ENCODE measurements at places on chromosomes 7 and 10.

DNA sequence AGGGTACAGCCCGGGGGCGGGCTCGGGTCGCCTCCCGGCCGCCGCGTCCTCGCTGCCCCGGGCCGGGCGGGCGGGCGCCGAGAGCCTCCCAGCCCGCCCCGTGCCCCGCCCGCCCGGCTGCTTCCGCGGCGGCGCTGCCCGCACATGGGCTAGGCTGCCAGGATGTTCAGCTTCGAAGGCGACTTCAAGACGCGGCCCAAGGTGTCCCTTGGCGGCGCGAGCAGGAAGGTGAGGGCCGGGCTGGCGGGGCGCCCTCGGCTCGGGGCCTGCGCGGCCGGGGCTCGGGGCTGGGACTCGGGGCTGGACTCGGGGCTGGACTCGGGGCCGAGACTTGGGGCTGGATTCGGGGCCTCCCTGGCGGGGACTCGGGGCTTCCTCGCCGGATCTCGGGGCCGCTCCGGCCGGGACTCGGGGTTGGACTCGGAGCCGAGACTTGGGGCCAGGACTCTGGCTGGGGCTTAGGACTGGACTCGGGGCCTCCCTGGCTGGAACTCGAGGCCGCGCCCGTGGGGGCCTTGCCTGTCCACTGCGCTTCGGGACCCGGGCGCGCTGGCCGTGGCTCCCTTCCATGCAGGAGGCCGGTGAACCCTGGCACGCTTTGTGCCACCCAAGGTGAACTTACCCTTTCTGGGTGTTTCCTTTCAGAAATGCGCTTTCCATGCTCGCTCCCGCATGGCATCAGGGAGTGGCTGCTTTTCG, 534 bp downstream of the UBE3C start:
- peak; percentile 10 for DNase-seq

DNA sequence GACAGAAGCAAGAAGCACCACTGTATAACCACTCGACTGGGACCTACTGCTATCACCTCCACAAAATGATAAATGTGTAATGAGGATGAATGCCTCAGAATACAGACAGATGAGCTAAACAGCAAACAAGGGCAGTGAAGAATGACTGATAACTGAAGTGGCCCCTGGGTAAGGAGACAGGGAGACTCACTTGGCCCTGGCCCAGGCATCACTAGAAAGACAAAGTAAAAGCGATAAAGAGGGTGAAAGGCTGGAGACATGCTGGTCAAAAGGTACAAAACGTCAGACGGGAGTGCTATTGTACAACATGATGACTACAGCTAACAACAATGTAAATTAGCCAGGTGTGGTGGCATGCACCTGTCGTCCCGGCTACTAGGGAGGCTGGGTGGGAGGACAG, 27.8 kb upstream of the APBB1IP start:
- no peak for DNase-seq

DNA sequence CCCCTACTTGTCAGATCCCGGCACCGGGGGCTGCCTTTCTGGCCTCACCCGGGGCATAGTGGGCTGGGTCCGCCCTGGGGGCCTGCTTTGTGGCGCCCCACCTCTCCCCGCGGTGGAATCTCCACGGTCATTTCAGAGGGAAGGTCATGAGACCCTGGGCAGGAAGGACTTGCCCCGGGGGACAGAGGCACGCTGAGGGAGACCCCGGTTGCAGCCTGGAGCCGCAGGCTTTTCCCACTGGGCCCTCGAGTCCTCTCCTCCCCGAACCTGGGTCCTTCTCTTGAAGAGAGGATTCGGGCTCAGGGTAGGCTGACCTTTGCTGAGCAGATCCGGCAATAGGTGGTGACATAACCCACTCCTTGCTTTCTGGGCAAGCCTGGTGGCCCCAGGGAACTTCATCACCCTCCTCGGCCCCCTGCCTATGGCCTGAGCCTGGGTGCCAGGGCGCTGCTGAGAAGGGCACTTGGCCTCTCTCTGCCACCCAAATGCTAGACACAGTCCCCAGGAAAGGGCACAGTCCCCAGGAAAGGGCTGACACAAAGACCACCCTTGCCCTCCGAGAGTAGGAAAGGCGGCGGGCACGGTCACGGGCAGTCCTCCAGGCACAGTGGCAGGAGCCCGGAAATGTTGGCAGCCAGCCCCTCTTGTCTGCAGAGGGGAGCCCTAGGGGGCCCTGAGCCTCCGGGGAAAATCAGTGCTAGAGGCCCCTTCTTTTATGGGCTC, 36.2 kb downstream of the FKBP6 start:
- DNase-seq, result no peak

GRCh38 chr10:67541411-67541810, 154.6 kb downstream of the CTNNA3 start:
- DNase-seq, result no peak

- peak; percentile 27 for DNase-seq
Measured at GRCh38 chr7:41830271-41830670, 127.4 kb upstream of the INHBA start.

DNA sequence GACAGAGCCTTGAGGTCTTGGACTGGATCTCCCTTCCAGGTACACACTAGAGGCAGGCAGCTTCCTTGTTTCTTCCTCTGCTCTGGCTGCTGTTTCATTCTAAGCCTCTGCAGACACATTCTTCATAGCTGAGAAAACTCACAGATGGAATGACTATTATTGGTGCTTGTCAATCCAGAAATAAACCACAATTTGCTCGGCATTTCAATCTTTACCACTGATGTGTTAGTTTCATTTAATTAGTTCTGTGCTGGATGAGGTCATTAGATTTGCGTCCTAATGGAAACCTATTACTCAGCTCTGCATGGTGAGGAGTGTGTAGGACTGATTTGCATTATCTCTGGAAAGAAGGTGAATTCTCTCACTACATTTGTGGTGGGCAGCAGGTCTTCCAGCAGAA, 392.5 kb downstream of the NRG3 start:
- peak; percentile 53 for DNase-seq

DNA sequence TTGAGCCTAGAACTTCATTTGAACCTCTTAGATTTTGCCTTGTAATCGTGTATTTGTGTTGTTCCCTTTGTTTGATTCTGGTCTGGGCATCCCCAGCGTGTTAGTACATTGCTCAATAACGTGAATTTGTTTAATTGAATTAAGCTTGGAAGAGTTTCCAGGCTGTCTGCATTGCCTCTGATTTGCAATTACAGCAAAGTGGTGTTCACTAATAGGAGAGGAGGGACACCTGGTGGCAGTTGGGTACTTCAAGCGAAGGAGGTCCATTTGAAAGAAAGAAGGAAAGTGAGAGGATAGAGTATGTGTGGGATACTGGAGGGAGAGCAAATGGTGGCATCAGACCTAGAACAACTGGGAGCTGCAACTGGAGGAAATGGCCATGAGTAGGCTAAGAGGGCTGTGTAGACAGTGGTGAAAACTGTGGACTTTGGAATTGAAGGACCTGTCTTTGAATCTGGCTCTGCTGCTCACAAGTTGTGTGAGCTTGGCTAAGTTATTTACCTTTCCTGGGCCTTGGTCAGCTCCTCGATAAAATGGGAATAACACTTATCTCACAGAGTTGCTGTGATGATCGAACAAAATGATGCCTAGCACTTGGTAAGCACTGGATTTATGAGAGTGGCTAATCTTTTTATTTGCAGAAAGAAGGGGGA, 15.1 kb downstream of the LSMEM1 start:
- peak; percentile 59 for DNase-seq

GRCh38 chr10:92290076-92290836, 622 bp downstream of the CPEB3 start:
- DNase-seq, result peak; percentile 35

DNA sequence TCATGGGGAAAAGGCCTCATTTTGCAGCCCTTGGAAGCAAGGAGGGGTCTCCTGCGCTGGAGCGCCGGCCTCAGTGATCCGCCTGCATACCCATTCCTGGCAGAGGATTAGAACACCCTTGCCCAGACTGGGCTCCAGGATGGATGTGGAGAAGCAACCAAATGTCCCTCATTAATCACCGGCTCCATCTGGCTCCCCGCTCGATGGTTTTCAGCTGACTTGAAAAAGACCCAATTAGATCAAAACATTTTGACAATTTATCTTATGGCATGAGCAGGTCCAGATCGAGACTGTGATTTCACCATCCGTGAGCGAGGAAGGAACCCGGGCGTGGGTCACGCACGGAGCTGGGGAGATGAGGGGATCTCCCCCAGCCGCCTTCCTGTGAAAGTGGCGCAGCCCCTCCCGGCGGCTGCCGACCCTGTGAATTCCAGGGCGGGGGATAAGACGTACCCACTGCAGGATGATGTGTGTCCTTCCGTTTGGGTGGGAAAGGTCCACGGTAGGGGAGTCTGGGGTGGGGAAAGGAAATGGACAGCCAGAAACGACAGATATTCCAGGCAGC, 141.6 kb downstream of the EMX2 start:
- DNase-seq, result no peak

- peak; percentile 87 for DNase-seq
Measured at GRCh38 chr10:74293686-74294371, 142.8 kb downstream of the ADK start.

DNA sequence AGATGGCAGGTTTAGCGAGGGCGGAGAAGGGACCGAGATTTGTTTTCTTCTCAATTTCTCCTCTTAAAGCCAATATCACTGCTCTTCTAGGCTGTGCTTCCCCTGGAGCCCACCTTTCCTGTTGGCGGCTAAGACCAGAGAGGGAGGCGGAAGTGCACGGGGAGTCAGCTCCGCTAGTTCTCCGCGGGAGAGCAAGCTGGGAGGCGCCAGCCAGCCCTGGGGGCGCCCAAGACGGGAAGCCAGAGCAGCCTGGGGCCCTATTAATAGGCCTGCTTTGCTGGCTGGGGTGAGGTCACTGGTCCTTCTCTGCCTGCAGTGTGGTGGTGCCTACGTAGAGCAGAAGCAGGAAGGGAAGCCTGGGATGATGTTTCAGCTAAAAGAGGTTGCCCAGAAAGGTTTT, 61.6 kb downstream of the LSM5 start:
- DNase-seq, result no peak

GRCh38 chr7:11341285-11341944, 367.7 kb downstream of the PHF14 start:
- DNase-seq, result peak; percentile 38

DNA sequence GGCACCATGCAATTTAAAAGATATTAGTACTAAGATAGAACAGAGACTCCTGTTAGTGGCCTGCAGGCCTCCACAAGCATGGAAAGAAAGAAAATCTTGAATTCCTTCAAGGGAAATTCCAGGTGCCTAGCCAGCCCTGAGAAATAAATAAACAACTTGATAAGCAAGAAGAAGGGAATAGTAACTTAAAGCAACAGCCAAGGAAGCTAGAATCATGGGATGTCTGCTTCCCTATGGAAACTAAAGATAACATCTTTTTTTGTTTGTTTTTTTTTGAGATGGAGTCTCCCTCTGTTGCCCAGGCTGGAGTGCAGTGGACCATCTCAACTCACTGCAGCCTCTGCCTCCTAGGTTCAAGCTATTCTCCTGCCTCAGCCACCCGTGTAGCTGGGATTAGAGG, 128.6 kb downstream of the SKIDA1 start:
- no peak for DNase-seq

DNA sequence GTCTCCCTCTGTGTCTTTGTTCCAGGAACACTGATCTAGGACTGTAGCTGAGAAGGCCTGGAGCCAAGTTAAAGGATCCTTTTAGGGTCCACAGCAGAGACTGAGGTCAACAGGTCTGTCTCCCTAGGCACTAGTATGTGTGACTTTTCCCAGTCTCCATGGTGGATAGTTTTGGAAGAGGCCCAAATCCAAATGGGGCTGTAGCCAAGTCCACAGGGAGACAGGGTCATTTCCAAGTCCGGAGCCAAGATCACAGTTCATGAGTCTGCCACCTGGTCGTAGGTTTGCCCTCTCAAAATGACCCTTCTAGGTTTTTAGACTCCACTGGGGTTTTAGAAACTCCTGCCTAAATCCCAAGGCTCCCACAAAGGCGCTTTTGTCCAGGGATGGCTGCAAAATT, 16.8 kb downstream of the ZNF277 start:
- no peak for DNase-seq

GRCh38 chr7:139895141-139895829, 66.2 kb downstream of the TBXAS1 start:
- DNase-seq, result no peak

GRCh38 chr7:39094731-39095130, 117.0 kb downstream of the POU6F2 start:
- no peak for DNase-seq

- DNase-seq, result no peak
Measured at GRCh38 chr7:26141077-26141476, 10.9 kb upstream of the NFE2L3 start.

- DNase-seq, result no peak
Measured at GRCh38 chr7:39606352-39606751, 17.0 kb upstream of the RALA start.

- DNase-seq, result no peak
Measured at GRCh38 chr10:95458014-95458413, 103.2 kb downstream of the SORBS1 start.

DNA sequence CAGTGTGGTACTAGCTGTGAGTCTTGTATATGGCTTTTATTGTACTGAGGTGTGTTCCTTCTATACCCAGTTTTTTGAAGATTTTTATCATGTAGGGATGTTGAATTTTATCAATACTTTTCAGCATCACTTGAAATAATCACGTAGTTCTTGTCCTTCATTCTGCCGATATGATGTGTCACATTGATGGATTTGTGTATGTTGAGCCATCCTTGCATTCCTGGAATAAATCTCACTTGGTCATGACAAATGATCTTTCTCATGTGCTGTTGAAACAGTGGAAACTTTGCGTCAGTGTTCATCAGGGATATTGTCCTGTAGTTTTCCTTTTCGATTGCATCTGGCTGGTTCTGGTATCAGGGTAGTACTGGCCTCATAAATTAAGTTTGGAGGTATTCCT, 7.1 kb upstream of the PRKAR1B start:
- DNase-seq, result no peak

- DNase-seq, result no peak
Measured at GRCh38 chr10:71650397-71650796, 69.2 kb downstream of the C10orf105 start.

GRCh38 chr7:35768346-35768745, 32.5 kb upstream of the SEPTIN7 start:
- no peak for DNase-seq

DNA sequence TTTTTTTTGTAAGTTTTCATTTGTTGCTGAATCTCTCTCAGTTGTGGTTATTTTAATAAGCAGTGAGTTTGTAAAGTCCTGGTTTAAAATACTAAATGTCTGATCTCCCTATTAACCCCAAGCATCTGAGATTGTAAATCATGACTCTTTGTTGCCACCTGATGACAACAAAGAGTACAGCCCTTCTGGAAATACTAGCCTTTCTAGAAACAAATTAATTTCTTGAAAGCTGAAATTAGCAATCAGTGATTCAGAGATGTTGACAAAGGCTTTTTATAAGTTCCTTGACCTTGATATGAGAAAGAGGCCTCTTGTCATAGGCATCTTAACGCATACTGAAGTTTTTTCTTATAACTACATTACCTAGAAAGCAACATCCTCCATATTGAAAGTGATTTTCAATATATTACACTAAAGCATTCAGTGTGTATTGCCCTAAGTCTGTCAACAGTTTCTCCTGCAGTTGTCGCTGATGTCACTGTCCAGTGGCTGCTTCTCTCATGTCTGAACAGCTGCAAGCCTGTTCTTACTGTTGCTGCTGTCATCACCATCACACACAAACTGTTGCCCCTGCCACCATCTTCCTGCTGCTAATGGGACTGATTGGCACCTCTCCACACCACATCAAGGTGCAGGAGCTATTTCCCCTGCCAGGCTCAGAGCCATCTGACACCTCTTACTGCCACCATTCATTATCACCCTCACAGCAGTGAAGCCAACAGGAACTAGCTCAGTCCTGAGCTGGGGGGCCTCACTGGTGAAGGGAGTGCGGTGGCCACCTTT, 95.1 kb upstream of the LRGUK start:
- no peak for DNase-seq

All from fibroblast of skin of right biceps (primary cell).